Uterus (tissue), 4 donors: ENCODE measurements at places on chromosomes 12 and 14. TPM values are rescaled to one million over a fixed set of nuclear protein-coding genes. Genes with fewer than 3 reads are reported as not detected.

The TAS2R43 gene
- 0.29 TPM for total RNA-seq

The GDF11 gene
- total RNA-seq: 2.1 TPM

The RAD9B gene
- 1.2 TPM for total RNA-seq

The ESRRB gene
- total RNA-seq: not detected

The PPM1H gene
- 2.1 TPM for total RNA-seq

The MORN3 gene
- total RNA-seq: 1.9 TPM

The ZNF10 gene
- 18.0 TPM for total RNA-seq

The CLEC7A gene
- total RNA-seq: 4.8 TPM

The NOPCHAP1 gene
- total RNA-seq: 17.0 TPM

The DDX24 gene
- 116 TPM for total RNA-seq

The KDM5A gene
- 12.1 TPM for total RNA-seq

The EXOC3L4 gene
- total RNA-seq: 0.41 TPM
